CD4-positive, CD25-positive, alpha-beta regulatory T cell (primary cell): ENCODE measurements at places on chromosomes 1 and 21. TPM values are rescaled to one million over a fixed set of nuclear protein-coding genes. Genes with fewer than 3 reads are reported as not detected.
A peak's percentile ranks its signal among the peaks of the same experiment; 100 is the strongest.

GRCh38 chr1:42000766-42001165 lies 82.0 kb upstream of the HIVEP3 start:
- H3K4me1 ChIP-seq: no peaks in the 10 kb centered on the region
- H3K27me3 ChIP-seq: no peaks in the 10 kb centered on the region
- DNase-seq: no peak
- no peaks in the 10 kb centered on the region for H3K36me3 ChIP-seq

The ANGPTL3 gene
- polyA plus RNA-seq: not detected

The ELAPOR1 gene
- 9.8 TPM for polyA plus RNA-seq

DNA sequence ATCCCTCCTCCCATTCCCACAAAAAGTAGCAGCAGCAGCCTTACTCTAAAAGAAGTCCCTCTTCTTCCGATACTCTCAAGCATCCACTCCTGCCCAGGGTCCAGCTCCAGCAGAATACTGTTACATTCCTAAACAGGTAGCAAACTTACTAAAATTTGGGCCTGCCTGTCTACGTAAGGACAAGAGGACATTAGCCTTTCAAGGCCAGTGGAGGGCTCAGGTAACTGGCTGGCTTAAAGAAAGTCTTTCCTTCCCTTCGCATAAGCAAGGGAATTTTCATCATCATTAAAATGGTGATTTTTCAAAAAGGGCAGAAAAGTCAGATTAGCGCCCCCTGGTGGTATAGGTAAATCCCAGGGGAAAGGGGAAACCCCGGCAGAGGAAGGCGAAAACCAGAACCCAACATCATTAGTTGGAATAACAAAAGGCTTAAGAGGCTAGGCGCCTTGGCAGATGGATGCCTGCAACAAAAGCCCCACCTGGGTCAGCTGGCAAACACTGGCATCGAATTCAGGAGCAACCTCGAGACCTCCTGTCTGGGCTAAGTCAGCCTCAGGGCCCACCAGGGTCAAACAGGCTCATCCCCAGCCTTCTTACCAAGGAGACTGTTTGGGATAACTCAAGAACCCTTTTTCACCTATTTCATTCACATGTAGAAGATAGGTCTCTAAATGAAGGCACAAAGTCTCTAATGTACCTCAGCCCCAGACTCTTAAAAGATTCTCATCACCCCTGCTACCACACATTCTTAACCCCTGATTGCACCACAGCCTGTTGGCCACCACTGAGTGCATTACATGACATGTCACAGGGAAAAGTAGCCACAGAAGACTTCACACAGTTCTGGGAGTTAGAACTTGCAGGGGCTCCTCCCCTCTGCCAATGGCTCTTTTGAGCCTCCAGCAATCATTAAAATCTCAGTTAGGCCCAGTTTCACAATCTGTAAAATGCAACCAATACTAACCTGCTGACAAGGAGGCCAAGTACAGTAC lies 36.7 kb downstream of the ERI3 start:
- H3K36me3 ChIP-seq: peaks cover 13% of the 10 kb centered on the region
- peak; percentile 41 for DNase-seq
- H3K4me3 ChIP-seq: no peak overlapping the region
- H3K4me1 ChIP-seq: no peaks in the 10 kb centered on the region
- no peak overlapping the region for H3K27ac ChIP-seq
- no peaks in the 10 kb centered on the region for H3K27me3 ChIP-seq

DNA sequence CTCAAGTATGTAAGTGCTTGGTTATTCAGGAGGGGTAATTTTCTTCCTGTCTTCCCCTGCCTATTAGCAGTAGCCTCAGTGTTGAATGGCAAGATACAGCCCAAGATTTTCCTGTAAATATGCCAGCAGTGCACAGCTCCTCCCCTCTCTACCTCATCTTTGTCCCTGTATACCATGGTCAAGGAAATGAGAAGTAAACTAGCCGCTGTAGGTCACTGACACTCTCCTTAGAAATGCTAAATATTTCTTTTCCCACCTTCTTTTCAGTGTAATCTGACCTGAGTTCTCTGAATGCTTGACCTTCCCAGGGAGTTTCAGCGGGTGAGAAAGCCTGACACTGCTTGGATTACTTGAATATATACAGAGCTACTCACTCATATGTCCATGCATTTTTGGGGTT lies 84.1 kb upstream of the ZNF326 start:
- H3K27me3 ChIP-seq: no peaks in the 10 kb centered on the region
- H3K4me3 ChIP-seq: no peak overlapping the region
- H3K27ac ChIP-seq: no peak overlapping the region
- no peaks in the 10 kb centered on the region for H3K36me3 ChIP-seq
- H3K4me1 ChIP-seq: no peaks in the 10 kb centered on the region
- no peak for DNase-seq

DNA sequence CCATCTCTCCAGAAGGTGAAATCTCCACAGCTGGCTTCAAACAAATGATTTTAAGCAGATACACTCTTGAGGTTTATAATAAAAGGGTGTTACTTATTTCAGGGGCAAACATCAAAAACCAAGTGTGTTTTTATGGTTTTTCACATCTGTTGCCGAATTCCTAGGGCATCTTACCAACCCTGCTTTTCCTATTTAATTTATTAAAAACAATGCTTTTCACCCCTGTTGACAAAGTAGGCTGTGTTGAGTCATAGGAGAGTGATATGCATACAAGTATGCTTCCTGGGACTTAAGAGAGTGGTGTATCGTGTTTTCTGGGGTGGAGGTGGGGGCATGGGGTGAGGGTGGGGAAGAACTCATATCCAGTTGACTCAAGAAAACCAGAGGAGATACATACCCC lies 29.3 kb upstream of the IL20 start:
- H3K4me1 ChIP-seq: no peaks in the 10 kb centered on the region
- no peaks in the 10 kb centered on the region for H3K36me3 ChIP-seq
- DNase-seq: no peak
- H3K4me3 ChIP-seq: no peak overlapping the region

The LMOD1 gene
- polyA plus RNA-seq: not detected

The LRRC7 gene
- not detected for polyA plus RNA-seq

- H3K27me3 ChIP-seq: no peaks in the 10 kb centered on the region
- H3K4me1 ChIP-seq: peaks cover 39% of the 10 kb centered on the region
- peak overlapping the region; percentile 70 for H3K27ac ChIP-seq
- no peak for DNase-seq
Measured at GRCh38 chr1:25989440-25990234, 8.2 kb downstream of the PAFAH2 start.

DNA sequence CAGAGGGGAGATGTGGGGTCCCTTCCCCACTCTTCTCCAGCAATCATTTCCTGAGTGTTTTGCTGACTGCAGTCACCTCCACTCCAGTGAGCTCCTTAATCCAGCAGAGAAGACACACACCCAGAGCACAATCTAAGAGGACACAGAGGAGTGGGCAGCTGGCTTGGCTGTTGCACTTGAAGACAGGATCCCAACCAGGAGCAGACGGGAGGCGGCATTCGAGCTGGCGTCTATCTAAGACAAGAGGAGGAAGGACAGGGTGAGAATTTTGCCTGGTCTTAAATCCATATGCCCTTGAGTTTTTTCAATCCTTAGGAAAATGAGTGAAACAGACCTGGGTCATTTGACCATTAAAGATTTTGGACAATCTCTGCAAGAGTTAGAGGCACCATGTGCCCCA lies 56.1 kb upstream of the SIM2 start:
- H3K27me3 ChIP-seq: no peaks in the 10 kb centered on the region
- H3K4me1 ChIP-seq: no peaks in the 10 kb centered on the region
- H3K27ac ChIP-seq: no peak overlapping the region
- no peak for DNase-seq
- no peaks in the 10 kb centered on the region for H3K36me3 ChIP-seq

- no peaks in the 10 kb centered on the region for H3K36me3 ChIP-seq
- DNase-seq: no peak
- H3K4me1 ChIP-seq: no peaks in the 10 kb centered on the region
- no peaks in the 10 kb centered on the region for H3K27me3 ChIP-seq
Measured at GRCh38 chr1:71298633-71299032, 217.8 kb upstream of the ZRANB2 start.

DNA sequence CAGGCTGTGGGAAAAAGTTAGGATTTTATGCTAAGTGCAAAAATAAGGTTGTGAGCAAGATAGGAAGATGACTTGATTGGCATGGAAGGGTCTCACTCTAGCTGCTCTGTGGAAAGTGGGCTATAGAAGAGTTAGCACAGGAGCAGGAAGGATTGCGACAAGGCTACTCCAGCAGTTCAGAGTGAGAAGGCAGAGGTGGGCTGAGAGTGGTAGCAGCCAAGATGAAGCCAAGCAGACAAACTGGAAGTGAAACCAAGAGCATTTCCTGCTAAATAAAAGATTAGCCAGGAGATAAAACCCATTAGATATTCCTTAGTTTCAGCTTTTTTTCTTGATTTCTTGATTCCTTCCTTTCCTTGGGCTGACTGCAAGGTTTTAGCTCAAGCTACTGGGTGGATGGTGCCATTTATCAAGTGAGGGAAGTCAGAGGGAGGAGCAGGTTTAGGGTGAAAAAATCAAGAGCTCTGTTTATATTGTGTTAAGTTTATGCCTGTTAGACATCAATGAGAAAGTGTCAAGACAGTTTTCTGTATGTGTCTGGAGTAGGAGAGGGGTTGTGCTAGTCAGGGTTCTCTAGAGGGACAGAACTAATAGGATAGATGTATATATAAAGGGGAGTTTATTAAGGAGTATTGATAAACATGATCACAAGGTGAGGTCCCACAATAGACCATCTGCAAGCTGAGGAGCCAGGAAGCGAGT lies 33.1 kb upstream of the ZNF644 start:
- no peak overlapping the region for H3K27ac ChIP-seq

The KCNK2 gene
- polyA plus RNA-seq: not detected

- no peak for DNase-seq
- no peaks in the 10 kb centered on the region for H3K27me3 ChIP-seq
- no peak overlapping the region for H3K27ac ChIP-seq
- H3K4me1 ChIP-seq: no peaks in the 10 kb centered on the region
- H3K36me3 ChIP-seq: no peaks in the 10 kb centered on the region
- H3K4me3 ChIP-seq: no peak overlapping the region
Measured at GRCh38 chr21:16554503-16554902, 824.7 kb downstream of the USP25 start.

The CGN gene
- not detected for polyA plus RNA-seq

GRCh38 chr1:242731446-242731845 lies 206.9 kb upstream of the PLD5 start:
- H3K27ac ChIP-seq: no peak overlapping the region
- H3K36me3 ChIP-seq: no peaks in the 10 kb centered on the region
- H3K4me1 ChIP-seq: no peaks in the 10 kb centered on the region
- H3K4me3 ChIP-seq: no peak overlapping the region
